ENCODE measurements at places on chromosomes 13 and 19.

DNA sequence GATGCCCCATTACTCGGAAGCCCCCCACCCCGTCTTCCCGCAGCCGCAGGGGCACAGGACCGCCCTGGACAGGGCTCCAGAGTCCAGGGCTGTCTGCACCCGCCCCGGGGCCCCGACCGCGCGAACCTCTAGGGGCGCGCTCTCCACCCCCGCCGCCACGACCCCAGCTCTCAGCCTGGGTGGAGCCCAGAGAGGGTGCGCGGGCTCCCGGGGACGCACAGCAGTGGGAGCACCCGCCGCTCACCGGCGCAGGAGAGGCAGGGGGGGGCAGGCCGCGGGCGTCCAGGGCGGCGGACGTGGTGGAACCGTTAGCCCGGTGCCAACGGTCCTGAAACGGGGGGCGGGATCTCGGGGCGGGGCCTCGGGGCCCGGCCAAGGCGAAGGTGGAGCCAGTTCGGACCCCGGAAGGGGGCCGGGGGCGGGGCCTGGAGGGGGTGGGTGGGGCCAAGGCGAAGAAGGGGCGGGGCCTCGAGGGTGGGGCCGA lies at the start of gene ATP8B3:
ATP8B3 (minus strand) TSS at position 335 of the 484 bp plus-strand sequence. CDS start 540 bp downstream, outside the sequence.
- peak; percentile 57 for DNase-seq

- no peak for DNase-seq
Observed at GRCh38 chr13:31848621-31849020, 109.3 kb downstream of the RXFP2 start.

DNA sequence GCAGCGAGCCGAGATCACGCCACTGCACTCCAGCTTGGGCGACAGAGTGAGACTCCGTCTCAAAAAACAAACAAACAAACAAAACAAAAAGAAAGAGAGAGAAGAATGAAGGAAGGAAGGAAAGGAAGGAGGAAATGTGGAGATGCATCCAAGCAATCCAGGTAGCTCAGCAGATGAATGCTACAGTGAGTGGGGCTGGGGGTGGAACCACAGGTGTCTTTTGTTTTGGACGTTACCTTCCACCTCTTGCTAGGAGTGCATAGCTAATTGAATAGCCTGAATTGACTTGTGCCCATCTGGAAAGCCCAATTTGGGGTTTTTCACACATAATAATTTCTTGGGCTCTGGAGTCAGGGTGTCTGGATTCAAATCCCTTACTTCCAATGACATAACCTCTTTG lies 66.0 kb upstream of the GTF3A start:
- no peak for DNase-seq

- DNase-seq, result no peak
Observed at GRCh38 chr19:681029-682019, 5.1 kb downstream of the FSTL3 start.

- DNase-seq, result no peak
Observed at GRCh38 chr13:44434766-44435141, 61.1 kb downstream of the SERP2 start.

DNA sequence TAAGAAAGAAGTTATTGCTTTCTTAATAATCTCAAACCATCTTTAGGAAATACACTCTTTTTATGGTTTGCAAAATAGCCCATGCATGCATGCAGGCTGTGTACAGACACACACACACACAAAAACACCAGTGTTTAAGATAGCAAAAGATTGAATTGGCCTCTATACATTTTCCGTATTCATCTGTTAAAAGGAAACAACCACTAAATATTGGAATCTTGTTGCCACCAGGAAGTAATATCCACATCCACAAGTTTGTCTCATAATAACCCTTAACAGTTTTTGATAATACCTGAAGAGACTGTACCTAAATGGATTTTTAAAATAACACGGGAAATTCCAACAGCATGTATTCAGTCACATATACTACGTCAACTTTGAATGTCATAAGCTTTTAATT lies 7.3 kb upstream of the MAB21L1 start:
- no peak for DNase-seq

All from activated gamma-delta T cell treated with anti-CD3 and anti-CD28 coated beads, Interleukin-2, amount 50 U/mL, for 16 hours (primary cell).